ENCODE measurements at places on chromosomes 1 and 21. TPM values are rescaled to one million over a fixed set of nuclear protein-coding genes. Genes with fewer than 3 reads are reported as not detected.

DNA sequence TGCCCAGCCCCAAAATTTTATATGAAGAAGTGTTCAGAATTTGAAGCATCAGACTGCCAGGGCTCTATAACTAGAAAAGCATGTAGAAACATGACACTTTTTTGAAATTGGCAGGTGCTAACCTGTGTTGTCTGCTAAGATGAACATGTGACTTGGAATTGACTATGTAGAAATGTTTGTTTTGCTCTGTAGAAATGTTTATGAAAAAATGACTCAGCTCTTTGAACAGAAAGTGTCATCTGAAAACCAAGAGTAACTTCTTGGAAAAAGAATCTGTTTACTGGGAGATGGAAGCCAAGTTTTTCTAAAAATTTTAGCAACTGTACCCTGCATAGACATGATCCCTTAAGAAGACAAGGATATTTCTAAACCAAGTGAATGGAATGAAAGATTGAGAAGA lies 59.2 kb downstream of the LHX9 start:
- no peak for DNase-seq

DNA sequence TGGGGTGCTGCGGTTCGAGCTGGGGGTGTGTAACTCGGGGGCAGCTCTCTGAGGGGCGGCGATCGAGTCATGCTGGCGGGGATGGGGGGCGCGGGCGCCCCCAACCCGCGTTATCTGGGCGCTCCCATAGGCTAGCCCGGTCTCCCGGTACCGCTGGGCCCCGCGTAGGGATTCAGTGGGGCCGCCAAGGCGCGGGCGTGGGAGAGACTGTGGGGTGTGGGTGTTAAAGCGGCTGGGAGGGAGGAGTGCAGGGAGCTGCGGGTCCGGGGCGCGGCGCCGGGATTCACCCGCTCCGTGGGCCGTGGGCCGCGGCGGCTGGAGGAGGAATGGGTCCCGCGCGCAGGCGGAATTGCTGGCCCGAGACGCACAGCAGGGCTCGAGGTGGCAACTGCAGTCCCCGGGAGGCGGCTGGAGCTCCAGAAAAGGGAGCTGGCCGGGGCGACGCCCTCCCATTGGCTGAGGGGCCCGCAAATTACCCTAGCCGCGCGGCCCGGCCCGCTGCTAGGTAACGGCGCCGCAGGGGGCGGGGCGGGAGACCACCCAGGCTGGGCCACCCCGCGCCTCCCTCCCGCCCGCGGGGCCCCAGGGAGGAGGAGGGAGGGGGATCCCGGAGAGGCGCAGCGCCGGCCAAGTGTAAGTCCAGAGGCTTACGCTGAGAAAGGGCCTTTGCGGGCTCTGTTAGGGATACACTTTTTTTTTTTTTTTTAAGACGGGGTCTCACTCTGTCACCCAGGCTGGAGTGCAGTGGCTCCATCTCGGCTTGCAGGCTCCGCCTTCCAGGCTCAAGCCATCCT lies at the start of gene PTCH2:
Gene PTCH2, minus strand, starts transcription at position 392 of the 794 bp plus-strand sequence. Its CDS starts 321 bp downstream, at position 71.
- peak; percentile 92 for DNase-seq

GRCh38 chr1:232600424-232601258 lies 29.3 kb downstream of the SIPA1L2 start:
- no peak for DNase-seq

TLCD4 gene
- 9.0 TPM for total RNA-seq

S100A9 gene
- 31.1 TPM for total RNA-seq

KCNK1 gene
- total RNA-seq, result 19.7 TPM

Data from lower leg skin (tissue), 4 donors.